Effector memory CD8-positive, alpha-beta T cell (primary cell): ENCODE measurements at places on chromosomes 7 and 10.

GRCh38 chr10:58586282-58587245 is 73.9 kb downstream of the BICC1 start:
- DNase-seq = no peak

DNA sequence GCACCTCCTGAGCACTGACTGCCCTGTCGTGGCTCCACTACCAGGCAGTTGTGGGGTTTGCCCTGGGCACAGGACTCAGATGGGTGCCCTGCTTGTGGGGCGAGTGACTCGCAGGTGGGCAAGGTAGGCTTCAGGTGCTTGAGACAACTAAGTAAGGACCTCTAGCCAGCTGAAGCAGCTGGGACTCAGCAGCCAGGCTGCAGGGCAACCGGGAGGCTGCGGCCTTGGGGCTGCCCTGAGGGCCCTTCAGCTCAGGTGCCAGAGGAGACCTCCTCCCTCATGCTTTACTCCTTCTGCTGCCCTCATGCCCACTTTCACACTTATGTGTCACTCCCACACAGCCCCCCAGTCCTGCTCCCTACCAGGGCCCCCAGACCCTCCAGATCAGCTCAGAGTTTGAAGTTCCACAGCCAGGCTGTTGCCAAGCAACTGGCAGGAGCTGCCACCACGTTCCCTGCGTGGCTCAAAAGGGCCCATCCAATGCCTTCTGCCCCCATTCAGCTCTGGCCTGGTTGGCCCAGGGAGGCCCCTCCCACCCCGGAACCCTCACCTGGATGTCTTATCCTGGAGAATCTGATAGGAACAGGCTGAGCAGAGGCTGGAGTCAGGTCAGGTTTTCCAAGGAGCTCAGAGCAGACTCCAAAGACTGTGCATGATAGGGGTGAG is 10.0 kb downstream of the TLX1 start:
- DNase-seq = no peak

GRCh38 chr10:69092959-69093850 is 5.3 kb downstream of the SRGN start:
- DNase-seq = peak; percentile 89

GRCh38 chr10:3948843-3949242 is 163.8 kb upstream of the KLF6 start:
- peak; percentile 79 for DNase-seq

DNA sequence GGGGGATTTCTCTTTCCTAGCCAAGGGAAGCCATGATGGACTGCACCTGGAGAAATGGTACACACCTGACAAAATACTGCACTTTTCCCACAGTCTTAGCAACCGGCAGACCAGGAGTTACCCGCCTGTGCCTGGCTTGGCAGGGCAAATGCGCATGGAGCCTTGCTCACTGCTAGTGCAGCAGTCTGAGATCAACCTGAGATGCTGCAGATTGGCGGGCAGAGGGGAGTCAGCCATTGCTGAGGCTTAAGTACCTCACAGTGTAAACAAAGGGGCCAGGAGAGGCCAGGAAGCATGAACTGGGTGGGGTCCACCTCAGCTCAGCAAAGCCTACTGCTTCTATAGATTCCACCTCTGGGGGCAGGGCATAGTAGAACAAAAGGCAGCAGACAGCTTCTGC is 49.4 kb downstream of the OR13A1 start:
- DNase-seq = no peak
